Activated naive CD4-positive, alpha-beta T cell treated with anti-CD3 and anti-CD28 coated beads for 36 hours (primary cell): ENCODE measurements at places on chromosomes 7 and 10. TPM values are rescaled to one million over a fixed set of nuclear protein-coding genes. Genes with fewer than 3 reads are reported as not detected.

The TEX36 gene
- not detected for total RNA-seq

The AUTS2 gene
- 0.79 TPM for total RNA-seq

The GHITM gene
- total RNA-seq, result 281 TPM

The TYSND1 gene
- total RNA-seq, result 12.5 TPM

The RADIL gene
- 0.42 TPM for total RNA-seq

DNA sequence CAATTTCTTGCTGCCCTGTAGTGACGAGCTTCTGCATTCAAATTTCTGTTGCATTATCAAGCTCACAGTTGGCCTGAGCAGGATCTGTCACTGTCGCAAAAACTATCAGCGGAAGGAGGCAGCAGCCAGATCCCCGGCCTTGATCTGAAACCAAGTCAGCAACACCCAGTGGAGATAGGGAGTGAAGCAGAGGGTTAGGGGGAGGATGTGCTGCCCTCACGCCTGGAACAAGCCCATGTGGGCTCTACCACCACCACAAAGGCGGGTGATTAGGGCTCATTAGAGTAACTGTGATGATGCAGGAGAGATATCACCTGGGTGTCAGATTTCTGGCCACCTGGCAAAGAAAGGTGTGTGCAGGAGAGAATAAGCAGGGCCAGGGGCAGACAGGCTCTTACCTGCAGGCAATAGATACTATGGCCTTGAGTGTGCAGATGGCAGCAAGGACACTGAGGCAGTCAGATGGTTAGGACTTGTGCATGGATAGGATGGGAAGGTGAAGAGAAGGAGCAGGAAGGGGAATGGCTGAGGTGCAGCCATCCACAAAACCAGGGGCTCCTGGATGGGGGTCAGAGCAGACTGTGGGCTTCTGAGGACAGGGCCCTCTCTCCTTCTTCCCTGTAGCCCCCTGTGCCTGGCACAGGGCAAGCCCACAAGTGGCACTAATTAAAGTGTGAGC lies 417.3 kb downstream of the RPS24 start:
- peaks cover 7% of the 10 kb centered on the region for H3K27me3 ChIP-seq
- no peak for DNase-seq
- H3K4me1 ChIP-seq, result no peaks in the 10 kb centered on the region
- H3K36me3 ChIP-seq, result no peaks in the 10 kb centered on the region

DNA sequence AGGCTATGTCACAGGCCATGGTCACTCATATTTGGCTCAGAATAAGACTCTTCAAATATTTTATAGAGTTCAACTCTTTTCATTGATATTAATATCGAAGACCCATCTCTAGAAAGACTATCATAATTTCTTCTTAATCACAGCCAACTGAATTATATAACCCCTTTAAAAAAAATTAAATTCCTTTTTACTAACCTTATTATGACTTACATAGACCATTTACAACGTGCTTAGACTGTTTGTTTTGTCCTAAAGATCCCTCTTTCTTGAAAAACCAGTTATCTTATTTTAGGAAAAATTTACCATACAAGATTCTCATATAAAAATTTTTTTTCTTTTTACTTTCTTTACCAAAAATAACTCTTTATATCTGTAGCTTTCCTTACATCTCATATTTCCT lies 10.2 kb upstream of the TMEM254 start:
- H3K4me3 ChIP-seq, result no peak overlapping the region
- H3K27ac ChIP-seq, result no peak overlapping the region
- H3K4me1 ChIP-seq, result no peaks in the 10 kb centered on the region
- no peaks in the 10 kb centered on the region for H3K36me3 ChIP-seq
- H3K27me3 ChIP-seq, result no peaks in the 10 kb centered on the region
- no peak for DNase-seq

DNA sequence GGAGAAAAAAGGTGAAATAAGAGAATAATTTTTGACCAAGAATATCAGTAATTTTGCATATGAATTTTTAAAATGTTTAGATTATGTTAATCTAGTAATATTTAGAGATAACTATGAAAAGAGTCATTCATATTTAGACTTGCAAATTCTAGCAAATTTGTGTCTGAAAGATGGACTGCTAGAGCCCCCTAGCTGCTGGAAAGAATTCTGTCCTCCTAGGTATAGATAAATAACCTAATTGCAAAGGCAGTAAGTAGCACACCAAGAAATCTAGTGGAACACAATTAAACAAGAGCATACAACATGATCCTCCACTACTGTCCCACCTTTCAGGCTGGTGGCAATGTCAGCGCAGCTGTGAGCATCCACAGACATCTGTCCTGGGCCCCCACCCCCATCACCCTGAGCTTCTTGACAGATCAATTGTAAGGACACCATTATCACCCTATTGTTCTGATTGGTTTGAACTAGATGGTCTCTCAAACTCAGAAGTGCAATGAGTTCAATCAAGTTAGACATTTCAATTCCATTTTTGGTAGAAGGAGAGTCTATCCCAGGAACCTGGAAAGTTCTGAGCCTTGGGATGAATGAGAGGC lies 15.0 kb upstream of the GFRA1 start:
- H3K4me1 ChIP-seq, result no peaks in the 10 kb centered on the region
- peaks cover 7% of the 10 kb centered on the region for H3K27me3 ChIP-seq
- H3K4me3 ChIP-seq, result no peak overlapping the region

DNA sequence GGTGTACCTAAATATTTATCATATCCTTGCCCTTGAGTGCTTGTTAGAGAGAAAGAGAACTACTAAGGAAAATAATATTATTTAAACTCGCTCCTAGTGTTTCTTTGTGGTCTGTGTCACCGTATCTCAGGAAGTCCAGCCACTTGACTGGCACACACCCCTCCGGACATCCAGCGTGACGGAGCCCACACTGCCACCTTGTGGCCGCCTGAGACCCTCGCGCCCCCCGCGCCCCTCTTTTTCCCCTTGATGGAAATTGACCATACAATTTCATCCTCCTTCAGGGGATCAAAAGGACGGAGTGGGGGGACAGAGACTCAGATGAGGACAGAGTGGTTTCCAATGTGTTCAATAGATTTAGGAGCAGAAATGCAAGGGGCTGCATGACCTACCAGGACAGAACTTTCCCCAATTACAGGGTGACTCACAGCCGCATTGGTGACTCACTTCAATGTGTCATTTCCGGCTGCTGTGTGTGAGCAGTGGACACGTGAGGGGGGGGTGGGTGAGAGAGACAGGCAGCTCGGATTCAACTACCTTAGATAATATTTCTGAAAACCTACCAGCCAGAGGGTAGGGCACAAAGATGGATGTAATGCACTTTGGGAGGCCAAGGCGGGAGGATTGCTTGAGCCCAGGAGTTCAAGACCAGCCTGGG lies 11.4 kb downstream of the SERPINE1 start:
- no peaks in the 10 kb centered on the region for H3K36me3 ChIP-seq
- peak overlapping the region; percentile 41 for H3K27ac ChIP-seq
- no peak overlapping the region for H3K4me3 ChIP-seq
- peaks cover 10% of the 10 kb centered on the region for H3K27me3 ChIP-seq
- peak; percentile 96 for DNase-seq
- H3K4me1 ChIP-seq, result peaks cover 60% of the 10 kb centered on the region

- DNase-seq, result no peak
- no peaks in the 10 kb centered on the region for H3K4me1 ChIP-seq
- H3K36me3 ChIP-seq, result no peaks in the 10 kb centered on the region
- no peak overlapping the region for H3K4me3 ChIP-seq
- H3K27ac ChIP-seq, result no peak overlapping the region
- H3K27me3 ChIP-seq, result peaks cover 6% of the 10 kb centered on the region
Observed at GRCh38 chr7:111803015-111803758, 240.9 kb upstream of the IMMP2L start.

DNA sequence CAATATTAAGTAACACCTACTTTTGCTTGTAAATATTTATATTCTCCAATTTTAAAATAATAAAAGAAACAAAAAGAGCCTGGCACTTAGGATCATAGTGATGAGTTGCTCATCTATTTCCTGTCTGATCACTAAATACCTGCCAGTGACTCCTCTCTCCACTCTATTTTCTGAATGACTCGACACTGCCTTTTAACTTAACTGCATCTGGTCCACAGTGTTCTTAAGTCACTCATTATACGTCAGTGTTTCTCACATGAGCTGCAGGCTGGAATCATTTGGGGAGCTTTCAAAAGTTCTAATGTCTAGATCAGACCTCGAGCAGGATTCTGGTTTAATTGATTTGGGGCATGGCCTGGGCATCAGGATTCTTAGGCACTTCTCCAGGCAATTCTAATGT lies 78.0 kb upstream of the AGBL3 start:
- peak; percentile 17 for DNase-seq
- H3K27me3 ChIP-seq, result no peaks in the 10 kb centered on the region
- no peak overlapping the region for H3K27ac ChIP-seq
- no peaks in the 10 kb centered on the region for H3K36me3 ChIP-seq
